ENCODE measurements at places on chromosomes 16 and 17.

DNA sequence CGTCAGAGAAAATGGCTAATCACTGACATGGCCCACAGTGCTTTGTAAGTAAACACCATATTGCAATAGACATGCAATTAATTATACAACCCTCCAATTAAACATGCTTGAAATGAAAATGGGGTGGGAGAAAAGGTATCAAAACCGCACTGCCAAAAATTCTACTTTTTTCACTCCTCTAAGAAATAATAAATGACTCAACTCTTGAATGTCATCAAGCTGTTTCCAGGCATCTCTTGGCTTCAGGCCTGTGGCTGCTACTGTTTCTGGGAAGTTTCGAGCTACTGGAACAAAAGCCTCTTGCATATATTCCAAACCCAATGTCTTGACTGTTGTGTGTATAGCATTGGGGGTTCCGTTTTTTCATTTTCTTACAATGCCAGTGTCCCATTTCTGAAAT, 412.6 kb downstream of the RBFOX1 start:
- DNase-seq = no peak

GRCh38 chr17:50594892-50595291, 34.4 kb downstream of the CACNA1G start:
- no peak for DNase-seq

GRCh38 chr16:46688101-46688653, 801 bp downstream of the VPS35 start:
- no peak for DNase-seq

DNA sequence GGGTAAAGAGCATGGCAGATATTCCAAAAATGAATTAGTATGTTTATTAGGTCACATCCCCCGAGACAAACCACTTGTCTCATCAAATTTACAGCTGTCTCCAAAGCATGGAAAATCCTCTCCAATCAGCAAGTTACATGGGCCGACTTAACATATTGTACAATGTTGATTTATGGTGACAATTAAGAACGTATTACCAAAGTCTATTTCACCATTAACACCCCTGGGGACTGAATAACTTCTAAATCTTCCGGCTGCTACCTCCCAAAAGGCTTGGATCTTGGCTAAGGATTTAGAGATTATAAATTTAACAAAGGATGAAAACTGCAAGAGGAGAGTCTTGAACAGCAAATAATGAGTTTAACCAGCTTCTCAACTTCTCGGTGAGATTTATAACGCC, 311.9 kb downstream of the NPIPA8 start:
- no peak for DNase-seq

DNA sequence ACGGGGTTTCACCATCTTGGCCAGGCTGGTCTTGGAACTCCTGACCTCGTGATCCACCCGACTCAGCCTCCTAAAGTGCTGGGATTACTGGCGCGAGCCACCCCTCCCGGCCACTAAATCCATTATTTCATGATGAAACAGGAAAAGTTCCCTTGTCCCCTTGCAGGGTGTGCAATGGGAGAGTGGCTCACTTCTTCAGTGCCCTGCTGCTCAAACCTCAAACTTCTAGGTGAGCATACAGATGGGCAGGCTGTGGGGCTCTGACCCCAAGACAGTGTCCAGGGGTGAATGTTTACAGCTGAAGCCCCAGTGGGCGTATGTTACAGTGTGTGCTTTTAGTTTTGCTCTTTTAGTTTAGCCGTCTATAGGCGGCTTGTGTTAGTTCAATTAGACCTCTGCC, 34.7 kb downstream of the GJC1 start:
- no peak for DNase-seq

DNA sequence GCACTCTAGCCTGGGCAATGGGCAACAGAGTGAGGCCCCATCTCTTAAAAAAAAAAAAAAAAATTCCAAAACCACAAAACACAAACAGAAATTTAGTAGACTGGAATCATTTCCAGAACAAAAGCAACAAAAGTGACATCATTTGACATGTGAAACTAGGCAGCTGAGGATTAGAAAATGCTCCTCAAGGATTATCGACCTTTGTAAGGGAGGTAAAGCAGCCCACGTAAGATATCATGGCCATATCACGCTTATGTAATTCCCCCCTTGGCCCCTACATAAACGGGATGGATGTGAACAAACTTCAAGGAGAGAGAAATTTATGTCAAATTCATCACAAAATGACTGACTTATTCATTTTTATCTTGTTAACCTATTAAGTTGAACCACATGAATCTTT, 83.3 kb downstream of the WDR59 start:
- no peak for DNase-seq
